Fibroblast of skin of back (primary cell): ENCODE measurements at places on chromosomes 11 and 22.

GRCh38 chr11:63554877-63555223 lies 8.3 kb downstream of the PLAAT2 start:
- no peak for DNase-seq

DNA sequence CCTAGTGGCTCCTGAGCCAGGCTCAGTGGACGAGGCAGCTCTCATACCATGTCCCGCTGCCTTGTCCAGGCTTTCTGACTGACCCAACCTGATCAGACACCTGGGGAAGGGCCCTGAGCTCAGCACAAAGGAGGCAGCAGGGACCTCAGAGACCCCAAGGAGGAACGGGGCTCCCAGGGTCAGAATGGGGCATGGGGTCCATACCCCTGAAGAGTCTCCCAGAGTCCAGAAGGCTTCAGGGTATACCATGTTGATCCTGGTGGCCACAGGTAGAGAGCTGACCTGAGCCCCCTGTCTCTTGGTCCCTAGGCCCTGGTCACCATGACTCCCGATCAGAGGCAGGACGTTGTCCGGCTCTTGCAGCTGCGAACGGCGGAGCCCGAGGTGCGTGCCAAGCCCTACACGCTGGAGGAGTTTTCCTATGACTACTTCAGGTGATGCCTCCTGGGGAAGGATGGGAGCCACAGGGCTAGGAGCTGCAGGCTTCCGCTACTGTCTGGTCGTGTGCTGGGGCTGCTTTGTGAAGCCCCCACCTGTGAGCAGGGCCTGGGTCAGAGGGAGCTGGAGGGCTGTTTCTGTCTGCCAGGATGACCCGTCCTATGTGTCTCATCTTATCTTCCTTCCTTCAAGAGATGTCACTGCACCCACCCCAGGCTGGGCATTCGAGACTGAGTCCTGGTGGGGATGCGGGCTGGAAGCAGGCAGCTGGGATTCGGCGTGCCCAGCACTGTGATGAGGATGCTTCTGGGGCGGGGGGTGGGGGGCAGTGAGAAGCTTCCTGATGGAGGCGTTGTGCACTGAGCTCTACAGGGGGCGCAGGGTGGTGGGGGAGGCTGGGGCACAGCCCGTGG lies 74.2 kb downstream of the MYO7A start:
- DNase-seq = no peak

GRCh38 chr11:69497221-69497787 lies 15.8 kb downstream of the LINC01488 start:
- peak; percentile 99 for DNase-seq

GRCh38 chr22:22576244-22576988 lies 17.4 kb upstream of the PRAME start:
- peak; percentile 37 for DNase-seq

- DNase-seq = no peak
These were observed 16.3 kb downstream of the SIK3 start for GRCh38 chr11:117081908-117082307.

- no peak for DNase-seq
These were observed 1.0 kb downstream of the POLA2 start for GRCh38 chr11:65262776-65263175.

- no peak for DNase-seq
These were observed 1.1 kb upstream of the ALG8 start for GRCh38 chr11:78140392-78141077.

- no peak for DNase-seq
These were observed 3.0 kb downstream of the LRP5 start for GRCh38 chr11:68315171-68315920.

DNA sequence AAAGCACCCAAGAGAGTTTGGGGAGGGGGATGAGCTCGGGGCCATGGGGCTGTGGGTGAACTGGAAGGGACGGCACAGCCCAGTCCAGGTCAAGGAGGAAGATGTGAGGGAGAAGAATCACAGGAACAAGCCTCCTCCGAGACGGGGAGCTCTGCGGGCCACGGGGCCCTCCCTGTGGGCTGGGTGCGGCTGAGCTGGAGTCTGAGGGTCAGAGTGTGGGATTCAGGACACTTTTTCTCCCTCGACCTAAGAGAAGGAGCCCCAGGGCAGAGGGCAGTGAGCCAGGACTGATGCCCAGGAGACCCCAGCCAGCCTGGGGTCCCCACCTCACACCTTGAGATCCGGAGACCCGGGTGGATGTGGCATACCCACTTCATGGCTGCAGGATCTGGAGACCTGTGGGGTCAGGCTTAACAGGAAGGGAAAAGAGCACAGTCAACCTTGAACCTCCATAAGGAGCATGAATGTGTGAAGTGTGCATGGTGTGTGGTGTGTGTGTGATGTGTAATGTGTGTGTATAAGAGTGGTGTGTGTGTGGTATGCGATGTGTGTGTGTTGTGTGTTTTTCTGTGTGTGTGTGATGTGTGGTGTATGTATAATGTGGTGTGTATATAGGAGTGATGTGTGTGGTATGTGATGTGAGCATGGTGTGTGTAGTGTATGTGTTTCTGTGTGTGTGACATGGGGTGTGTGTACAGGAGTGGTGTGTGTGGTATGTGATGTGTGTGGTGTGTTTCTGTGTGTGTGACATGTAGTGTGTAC lies 504.6 kb downstream of the BRD1 start:
- no peak for DNase-seq
